NCI-H1694 treated with DMSO at 0.1 percent for 48 hours (cell line): ENCODE measurements at places on chromosomes 3 and 15.

DNA sequence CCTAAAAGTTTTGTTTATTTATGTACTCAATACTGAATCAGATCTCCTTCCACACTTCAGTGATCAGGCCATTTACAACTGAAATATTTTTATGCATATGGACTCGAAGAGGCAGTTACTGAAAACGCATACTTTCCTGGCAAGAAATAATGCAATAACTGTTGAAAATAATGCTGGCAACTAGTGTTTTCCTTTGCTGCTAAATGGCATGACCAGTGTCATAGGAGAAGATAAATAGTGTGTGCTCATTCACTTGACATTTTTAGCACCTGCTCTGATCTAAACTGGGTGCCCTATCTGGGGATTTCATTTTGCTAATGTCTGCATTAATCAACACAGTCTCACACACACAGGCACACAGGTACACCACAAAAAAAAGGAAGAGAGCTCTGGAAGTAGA, 695.2 kb downstream of the TUSC7 start:
- DNase-seq = no peak

GRCh38 chr15:65410036-65410435, 12.7 kb downstream of the IGDCC4 start:
- no peak for DNase-seq

DNA sequence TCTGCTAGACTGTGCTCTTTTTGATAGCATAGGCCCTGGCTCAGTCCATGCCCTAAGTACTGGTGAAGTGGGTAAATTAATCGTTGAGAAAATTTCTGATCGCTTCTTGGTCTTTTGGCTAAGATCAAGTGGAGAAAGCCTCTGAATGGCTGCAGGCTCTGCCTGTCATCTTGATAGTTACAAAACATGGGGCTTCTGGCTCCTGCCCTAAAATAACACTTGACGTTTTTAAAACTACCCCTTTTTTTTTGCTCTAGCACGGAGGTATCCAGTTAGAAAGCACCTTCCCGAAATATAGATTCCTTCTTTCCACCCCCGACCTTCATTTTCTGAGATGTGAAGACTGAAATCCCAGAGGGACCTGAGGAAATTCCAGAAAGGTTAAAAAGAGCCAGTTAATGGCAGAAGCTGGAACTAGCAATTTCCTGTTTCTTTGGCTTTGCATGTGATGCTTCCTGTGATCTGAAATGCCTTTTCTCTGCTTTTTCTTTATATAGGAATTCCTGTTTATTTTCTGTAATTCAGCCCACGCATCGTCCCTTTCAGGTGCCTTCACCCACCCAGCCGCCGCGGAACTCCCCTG, 799 bp upstream of the C2CD4B start:
- DNase-seq = no peak

DNA sequence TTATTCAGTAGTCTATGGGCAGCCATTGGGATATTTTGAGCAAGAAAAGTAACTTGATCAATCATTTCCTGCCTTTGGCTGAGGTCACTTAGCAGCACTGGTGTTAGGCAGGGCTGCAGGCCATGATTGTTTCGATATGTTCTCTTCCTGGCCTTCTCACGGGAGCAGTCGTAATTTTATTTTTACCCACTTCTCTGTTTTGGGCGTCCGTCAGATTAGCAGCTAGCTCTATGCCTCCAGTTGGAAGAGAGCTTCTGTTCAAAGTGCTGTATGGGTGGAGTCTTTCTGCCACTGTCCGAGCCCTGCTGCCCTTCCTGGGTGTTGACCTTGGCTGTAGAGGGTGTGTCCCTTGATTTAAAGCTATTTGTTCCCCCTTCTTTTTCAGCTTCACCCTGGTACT, 123.4 kb upstream of the ROPN1 start:
- DNase-seq = no peak

DNA sequence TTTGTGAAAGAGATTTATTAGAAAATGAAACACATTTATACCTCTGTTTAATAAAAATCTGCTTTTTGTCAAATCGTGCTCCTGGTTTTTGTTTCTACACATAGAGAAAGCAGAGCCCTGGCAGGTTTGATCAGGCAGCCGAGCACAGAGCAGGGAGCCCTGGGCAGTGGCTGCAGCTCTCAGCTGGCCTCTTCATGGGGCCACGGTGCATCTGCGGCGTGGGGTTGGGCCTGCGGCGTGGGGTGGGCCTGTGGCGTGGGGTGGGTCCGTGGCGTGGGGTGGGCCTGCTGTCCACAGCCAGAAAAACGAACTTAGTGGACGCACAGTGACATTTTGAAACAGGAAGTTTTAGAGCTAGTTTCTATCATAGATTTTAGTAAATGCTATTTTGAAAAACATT, 10.6 kb downstream of the GOLGA6L2 start:
- DNase-seq = no peak

GRCh38 chr15:88250826-88251225, 5.7 kb downstream of the NTRK3 start:
- peak; percentile 30 for DNase-seq

GRCh38 chr15:63382966-63383710, 1.5 kb upstream of the CA12 start:
- DNase-seq = no peak

DNA sequence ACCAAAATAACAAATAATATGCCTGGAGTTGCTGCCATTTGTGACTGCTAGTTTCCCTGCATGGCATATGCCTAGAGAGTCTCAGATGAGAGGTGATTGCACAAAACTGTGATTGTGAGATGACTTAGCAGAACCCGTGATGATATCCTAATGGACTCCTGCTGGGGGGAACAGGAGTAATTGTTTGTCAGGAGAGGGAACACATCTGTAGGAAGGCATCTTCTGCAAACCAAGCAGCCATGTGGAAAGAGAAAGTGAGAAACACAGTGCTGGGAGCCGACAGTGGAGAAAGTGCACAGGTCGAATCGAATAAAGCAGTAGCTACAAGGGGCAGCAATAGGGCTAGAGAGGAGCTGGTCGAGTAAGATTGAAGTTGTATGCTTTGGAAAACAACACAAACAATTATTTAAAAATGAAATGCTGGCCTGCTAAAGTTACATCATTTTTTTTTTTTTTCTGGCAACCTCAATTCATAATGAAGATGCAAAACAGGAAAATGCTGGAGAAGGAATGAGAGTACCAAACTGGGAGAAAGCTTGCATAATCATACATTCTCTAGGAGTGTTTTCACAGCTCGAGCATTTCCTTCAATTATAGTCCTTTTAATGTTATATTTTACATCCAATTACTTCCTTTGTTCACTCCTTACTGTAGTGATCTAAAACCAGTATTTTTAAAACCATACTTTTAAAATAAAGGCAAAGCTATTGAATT, 494.2 kb upstream of the AGTR1 start:
- DNase-seq = no peak

GRCh38 chr3:50303013-50303815, at the start of gene HYAL1:
Gene HYAL1 (minus strand): TSS chr3:50303574. CDS start chr3:50302956, 618 bp downstream.
- no peak for DNase-seq

DNA sequence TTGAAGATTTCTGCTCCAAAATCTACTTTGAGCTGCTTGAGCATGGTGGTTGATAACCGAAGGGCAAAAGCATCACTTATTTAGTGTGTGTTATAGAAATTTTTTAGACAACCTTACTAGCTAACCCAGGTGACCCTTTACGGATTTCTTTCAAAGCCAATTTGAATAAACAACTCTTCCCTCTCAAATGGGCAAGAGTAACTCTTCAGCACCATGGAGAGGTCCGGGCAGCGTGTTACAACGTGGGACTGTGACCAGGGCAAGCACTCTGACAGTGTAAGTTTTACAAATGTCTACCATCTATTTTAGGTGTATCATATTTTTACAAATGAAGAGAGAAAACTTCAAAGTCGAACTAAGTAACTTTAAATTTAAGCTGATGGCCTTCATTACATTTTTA, 471.8 kb downstream of the MFSD1 start:
- no peak for DNase-seq

GRCh38 chr3:15475161-15475560, 46.3 kb downstream of the COLQ start:
- no peak for DNase-seq

- DNase-seq = no peak
Observed at GRCh38 chr15:39487458-39487735, 93.5 kb upstream of the THBS1 start.

DNA sequence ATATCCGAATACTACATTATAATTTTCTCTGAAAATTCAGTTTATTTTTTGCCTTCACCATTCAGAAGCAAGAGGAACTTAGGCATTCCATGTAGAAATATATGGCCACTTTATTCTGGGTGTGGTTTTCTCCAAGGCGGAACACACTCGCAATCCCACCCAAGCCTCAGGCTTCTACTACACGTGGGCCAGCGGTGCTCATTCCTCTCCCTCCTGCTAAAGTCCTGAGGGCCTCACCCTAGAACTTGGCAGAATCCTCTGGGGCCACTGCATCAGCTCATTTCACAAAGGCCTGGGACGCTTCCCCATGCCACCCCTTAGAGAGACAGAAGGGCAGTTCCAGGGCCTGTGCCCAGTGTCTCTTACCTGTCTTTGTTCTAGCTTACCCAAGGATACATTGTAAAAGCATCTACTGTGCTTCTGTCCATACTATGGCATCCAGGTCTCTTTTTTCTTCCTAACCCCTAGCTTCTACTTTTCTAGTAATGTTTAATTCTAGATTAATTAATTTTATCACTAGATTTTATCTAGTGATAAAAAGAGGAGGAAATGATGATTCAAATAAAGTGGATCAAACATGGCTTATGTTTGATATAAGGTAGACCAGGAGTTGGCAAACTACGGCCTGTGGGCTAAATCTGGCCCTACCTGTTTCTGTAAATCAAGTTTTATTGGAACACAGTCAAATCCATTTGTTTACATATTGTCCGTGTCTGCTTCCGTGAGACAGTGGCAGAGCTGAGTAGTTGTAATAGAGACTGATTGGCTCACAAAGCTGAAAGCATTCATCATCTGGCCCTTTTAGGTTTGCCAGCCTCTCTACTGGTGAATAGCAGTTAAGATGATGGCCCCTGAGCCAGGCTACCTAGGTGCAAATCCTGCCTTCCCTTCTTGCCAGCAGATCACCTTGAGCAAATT, 29.8 kb downstream of the LARS2 start:
- DNase-seq = no peak

DNA sequence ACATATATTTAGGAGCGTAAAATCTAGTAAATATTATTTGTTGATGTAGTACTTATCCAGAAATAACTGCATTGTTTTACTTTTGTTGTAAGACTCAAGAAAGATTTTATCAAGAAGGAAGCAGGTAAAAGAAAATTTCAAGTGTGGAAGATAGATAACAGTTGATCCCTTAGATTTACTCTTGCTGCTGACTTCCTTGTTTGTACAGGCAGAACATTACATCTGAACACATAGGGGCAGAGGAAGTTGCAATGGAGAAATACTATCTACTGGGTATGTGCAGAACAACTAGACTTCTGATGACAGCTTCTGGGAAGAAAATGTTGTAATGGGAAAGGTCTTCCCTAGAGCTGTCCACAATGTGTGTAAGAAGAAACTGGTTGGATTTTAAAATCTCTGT, 350.6 kb downstream of the NLGN1 start:
- no peak for DNase-seq

DNA sequence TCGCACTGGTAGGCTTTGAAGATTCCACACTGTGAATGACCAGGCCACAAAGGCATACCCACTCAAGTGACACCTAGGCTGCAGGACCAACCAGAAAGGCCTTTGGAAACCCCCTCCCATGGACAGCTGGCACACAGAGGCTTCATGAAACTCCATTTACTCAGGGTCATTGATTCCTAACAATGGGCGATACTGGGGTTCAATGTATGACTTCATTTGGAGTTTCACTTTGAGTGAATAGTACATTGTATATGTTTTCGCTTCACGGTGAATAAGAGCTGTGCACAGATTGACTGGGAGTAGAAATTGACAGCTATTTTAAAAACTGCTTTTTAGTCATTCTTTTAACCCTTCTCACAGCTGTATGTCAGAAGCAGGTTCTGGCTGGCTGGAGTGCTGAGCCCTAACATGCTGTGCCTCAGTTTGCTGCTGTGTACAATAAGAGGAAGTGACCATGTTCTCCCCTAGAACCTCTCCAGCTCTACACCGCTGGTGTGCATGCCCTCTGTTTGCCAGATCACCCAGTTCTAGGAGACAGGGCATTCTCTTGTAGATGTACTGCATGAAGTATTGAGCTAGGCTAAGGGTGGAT, 15.4 kb upstream of the CX3CR1 start:
- DNase-seq = no peak

- DNase-seq = no peak
Observed at GRCh38 chr3:47380026-47380600, 708 bp upstream of the PTPN23 start.

DNA sequence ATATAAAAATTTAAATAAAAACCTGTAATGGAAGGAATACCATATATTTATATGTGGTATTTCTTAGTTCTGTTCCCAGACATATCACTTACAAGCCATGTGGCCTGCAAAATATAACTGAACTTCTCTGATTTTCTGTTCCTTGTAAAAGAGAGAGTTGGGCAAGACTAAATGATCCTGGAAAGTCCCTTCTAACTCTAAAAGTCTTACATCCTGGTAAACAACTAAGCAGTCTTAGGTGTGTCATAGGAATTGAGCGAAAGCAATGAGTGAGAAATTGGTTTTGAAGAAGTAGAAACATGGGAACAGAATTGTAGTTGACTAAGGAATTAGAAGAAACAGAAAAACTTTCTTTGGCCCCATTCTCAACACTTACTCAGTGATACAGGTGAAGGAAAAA, 25.3 kb upstream of the IL20RB start:
- DNase-seq = no peak

GRCh38 chr3:170496026-170496867, 77.6 kb downstream of the CLDN11 start:
- no peak for DNase-seq

DNA sequence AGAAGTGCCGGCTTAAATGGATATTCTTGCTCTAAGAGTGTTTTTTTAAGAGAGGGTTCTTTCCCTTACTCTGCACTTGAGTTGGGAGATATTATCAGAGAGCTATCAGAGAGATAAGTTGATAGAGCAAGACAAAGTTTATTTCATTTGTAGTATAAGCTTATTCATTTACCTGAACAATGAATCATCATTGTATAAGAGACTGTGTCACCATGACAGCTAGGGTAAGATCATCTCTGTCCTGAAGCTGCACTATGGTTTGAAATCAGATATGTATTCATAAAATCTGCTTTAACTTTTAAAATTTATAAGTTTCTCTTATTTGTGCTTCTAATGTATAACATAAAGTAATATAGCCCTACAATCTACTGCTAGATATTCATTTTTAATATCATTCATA, 128.1 kb upstream of the ARL6 start:
- DNase-seq = no peak

DNA sequence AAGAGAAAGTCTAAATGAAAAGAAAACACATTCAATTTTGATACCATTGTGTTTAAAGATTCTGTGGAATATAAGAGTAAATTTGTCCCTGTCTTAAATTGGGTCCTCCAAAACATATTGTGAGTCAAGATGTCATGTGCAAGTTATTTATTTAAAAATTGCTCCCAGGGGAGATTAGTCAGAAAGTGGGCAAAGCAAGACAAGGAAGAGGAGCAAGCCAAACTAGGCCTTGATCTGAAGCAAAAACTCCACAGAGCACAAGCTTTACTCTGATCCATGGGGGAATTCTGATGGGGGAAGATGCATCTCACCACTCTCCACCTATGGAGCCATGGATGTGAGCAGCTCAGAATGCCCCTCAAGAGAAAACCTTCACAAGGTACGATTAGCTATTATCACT, 342.8 kb upstream of the IL12A start:
- no peak for DNase-seq

- DNase-seq = no peak
Observed at GRCh38 chr3:99175276-99175812, 273.8 kb upstream of the DCBLD2 start.
